ENCODE measurements at places on chromosomes 1 and 21.

- no peak for DNase-seq
Measured at GRCh38 chr1:165218731-165219130, 137.8 kb downstream of the LMX1A start.

GRCh38 chr1:246711548-246712003 is 12.6 kb upstream of the SCCPDH start:
- no peak for DNase-seq

DNA sequence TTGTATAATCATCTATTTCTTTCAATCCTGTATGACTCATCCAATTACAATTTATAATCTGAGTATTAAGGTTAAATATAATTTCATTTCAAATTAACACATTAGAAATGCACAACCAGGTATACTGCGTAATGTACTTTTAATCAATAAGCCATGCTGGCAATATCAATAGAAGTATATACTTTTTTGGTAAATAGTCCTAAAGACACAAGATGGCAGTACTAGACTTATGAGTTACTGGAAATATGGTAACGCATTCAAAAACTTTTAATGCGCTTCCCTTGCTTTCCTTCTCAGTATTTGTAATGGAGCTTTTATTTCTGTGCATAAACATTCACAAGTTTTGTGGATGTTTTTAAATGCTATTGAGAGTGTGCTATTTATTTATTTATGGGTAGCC is 1162.0 kb upstream of the TMPRSS15 start:
- DNase-seq, result no peak

DNA sequence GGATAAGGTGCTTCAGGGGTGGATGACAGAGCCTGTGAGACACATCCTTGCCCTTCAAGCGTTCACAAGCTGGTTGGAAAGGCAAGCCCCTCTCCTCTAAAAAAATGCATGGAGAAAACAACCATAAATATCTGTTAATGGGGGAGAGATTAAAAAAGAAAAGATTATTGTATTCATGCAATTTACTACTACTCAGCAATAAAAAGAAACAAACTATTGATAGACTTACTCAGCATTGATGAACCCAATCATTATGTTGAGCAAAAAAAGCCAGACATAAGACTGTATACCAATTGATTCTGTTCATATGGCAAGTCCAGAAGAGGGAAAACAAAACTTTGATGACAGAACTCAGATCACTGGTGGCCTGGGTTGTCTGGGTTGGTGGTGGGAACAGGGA is 138.7 kb upstream of the IRF2BP2 start:
- DNase-seq, result no peak

- DNase-seq, result no peak
Measured at GRCh38 chr1:234763367-234763766, 153.4 kb upstream of the IRF2BP2 start.

- no peak for DNase-seq
Measured at GRCh38 chr21:42143111-42143510, 72.0 kb downstream of the UMODL1 start.

DNA sequence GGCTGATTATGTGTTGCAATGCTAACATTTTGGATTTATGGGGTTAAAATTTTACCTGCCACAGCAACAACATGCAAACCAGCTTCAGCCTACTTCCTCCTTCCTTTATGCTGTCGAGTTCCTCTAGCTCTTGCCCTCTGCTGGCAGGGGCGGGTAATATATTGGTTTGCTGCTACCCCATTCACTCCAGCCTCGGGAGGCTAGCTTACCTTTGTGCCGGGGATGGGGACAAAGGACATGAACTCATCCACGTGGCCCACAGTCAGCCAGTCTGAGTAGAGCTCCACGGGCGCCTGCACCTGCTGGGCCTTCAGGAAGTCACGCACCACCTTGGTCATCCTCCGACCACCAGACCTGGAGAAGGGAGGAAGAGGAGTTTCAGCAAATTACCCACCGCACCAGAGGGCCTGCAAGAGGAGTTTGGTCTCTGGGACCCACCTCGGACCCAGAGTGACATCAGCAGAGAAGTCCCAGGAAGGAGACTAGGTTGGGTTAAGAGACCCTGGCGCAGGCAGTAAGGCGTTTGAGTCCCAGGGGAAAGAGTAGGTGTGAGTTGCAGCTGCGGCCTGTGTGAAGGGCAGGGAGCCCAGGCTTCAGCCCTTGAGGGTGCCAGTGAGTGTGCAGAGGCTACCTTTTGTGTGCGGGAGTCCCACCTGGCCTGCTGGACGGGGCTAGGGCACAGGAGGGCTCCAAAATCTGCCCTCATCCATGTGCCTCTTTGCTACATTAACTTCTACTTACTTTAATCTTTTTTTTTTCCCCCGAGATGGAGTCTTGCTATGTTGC is 21.8 kb upstream of the SDHB start:
- peak; percentile 52 for DNase-seq

- no peak for DNase-seq
Measured at GRCh38 chr1:64530969-64531692, 61.2 kb downstream of the CACHD1 start.

GRCh38 chr21:32921632-32922230 is 104.0 kb upstream of the OLIG2 start:
- no peak for DNase-seq

DNA sequence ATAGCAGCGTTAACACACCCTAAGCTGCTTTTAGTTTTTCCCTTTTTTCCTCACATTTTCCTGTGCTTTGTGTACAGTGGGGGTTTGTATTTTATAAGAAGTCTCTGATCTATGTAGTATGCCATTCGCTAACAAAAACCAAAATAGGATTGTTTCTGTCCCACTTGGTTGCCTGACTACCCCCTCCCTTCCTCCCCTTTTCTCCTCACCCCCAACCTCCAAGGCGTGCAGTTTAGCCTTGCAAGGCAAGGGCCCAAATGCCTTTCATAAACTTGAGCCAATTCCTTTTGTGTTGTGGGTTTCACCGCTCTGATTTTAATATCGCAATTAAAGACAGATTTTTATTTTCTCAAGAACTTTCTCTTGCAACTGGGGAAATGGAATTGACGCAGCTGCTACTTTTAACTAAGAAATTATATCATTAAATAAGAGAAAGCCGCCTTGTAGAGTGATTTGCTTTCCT is 276.9 kb downstream of the TM2D1 start:
- DNase-seq, result no peak

GRCh38 chr1:234887016-234887900 is 241.4 kb downstream of the TOMM20 start:
- DNase-seq, result no peak

DNA sequence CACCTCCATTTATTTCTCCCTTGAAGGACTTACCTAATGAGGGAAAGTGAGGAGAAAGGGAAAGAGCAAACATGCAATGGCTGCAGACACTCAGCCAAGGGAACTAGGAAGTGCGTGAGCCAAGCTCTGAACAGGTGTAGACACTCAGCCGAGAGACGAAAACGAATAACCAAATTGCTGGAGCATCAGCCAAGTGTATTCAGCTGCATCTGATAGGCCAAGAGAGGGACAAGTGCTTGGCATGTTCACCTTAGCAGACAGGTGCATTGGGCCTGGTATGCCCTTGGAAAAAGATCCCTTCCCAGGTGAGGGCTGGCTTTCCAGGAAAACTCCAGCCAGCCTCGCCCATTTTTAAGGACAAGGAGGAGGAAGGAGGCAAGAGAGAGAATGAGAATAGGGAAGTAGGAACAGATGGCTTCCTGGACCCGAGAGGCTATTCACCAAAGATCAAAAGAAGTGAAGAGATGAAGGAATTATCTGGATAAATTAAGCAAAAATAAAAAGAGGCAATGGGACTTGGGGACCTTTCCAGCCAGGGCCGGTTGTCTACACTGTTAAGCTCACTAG is 184.7 kb downstream of the TOMM20 start:
- DNase-seq, result no peak

DNA sequence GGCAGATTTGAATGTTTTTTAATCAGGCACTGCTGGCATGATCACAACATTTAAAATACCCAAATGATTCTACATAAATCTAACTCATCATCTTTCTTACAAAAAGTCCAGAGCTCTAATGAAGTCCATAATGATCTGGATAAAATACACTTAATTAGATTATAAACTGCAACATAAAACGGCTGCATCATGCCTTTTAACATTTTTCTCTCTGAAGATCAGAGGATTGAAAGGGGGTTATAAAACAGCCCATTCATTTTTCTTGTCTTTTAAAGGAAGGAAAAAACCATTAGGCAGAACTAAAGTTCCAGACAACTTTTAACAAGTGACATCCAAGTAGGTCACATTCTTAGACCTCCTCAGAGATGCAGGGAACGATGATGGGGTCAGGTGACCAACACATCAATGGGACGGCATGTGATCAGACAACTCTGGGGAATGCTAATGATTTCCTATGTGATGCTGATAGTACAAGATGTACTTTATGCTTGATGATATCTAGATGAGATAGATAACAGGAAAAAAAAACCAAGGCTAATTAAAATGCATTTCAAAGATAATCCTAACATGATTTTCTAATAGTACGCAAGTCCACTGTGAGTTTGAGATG is 455.1 kb downstream of the SMYD3 start:
- DNase-seq, result no peak

DNA sequence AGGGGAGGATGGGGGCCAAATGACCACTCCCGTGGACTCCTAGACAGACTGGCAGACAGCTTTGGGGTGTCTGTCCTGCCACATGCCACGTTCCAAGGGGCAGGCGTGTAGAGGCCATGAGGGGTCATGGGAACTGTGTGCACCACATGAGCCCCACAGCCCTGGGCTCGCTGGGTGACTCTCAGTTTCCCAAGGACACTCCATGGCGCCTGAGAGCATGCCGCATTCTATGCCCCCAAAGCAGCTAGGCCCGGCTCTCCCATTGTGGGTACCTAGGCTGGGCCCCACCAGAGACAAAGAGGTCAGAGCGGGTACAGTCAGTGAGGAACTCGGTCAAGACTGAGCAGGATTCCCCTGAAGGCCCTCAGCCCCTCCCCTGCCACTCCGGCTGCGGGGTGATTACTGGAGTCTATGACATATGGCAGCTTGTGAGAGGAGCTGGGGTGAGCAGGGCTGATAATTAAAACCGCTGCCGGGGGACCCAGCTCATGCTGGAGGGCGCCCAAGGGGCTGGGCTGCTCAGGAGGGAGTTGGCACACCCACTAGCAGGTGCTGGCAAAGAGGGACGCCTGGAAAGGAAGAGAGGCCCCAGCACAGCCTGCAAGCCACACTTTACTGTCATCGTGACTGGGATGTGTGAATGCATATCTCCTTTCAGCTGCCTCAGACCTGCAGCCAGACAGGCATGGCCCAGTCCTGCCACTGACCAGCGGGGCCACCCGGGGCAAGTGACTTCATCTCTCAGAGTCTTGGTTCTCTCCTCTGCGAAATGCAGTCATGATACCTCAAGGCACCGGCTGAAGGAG is 8.4 kb downstream of the LRP8 start:
- no peak for DNase-seq

GRCh38 chr1:192126030-192126619 is 32.1 kb upstream of the RGS18 start:
- DNase-seq, result no peak

- no peak for DNase-seq
Measured at GRCh38 chr1:69750638-69751037, 182.9 kb downstream of the LRRC7 start.

DNA sequence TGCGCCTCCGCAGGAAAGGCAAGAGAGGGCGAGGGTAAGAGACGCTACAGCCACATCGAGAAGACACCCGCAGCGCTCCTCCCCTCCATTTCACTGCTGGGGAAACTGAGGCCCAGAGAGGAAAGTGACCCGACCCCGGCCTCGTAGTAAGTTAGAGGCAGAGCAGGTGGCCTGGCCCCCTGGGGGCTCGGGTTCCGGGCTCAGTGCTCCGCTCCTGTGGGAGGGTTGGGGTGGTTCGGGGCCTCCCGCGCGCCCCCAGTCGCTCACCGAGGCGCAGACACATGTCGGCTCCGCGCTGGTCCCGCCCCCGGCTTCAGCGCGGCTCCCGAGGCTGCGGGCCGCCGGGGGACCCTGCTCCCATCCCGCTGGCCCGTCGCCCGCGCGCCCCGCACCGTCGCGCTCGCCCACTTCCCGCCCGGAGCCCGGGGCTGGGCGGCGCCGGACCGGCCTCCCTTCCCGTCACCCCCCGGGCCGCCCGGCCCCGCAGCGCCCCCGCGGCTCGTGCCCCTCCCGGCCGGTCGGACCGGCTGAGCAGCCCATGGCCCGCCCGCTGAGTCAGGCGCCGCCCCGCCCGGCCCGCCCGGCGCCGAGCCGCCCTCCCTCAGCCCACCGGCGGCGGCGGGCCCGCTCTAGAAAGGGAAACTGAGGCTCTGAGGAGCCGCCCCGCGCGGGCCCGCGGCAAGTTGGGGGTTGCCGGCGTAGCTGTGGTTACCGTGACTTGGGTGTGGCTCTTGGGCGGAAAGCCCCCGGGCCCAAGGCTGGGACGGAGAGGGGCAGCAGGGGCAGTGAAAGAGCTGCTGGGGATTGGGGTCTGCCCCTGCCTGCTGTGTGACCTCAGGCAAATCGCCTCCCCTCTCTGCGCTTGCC is at the start of gene TMEM54:
TMEM54 (minus strand) TSS at position 434 of the 867 bp plus-strand sequence; CDS start at position 283, 151 bp downstream.
- DNase-seq, result no peak

- DNase-seq, result no peak
Measured at GRCh38 chr1:214777364-214777763, 174.4 kb downstream of the CENPF start.

DNA sequence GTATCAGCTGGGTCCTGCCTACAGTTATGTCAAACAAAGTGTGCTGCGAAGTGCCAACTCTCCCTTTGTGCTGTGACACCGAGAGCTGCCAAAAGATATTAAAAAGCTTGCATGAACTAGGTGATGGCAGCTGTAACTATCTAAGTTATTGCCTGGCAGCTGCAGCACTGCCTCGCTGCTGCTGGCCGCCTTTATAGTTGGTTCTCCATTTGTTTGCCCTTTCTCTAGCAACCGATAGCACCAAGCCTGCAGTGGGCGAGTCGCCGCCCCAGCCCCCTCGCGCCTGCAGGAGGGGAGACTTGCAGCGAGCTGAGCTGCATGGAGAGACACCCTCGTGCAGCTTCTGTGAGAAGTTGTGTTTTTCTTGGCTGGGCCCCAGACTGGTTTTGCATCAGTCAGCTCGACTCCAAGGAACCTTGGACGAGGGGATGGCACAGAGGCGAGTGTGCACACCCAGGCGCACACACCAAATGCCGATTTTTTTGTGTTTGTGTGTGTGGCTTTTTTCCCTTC is 330.6 kb downstream of the RPS6KC1 start:
- DNase-seq, result no peak
